ENCODE measurements at places on chromosomes 12 and 14.
A peak's percentile ranks its signal among the peaks of the same experiment; 100 is the strongest.

DNA sequence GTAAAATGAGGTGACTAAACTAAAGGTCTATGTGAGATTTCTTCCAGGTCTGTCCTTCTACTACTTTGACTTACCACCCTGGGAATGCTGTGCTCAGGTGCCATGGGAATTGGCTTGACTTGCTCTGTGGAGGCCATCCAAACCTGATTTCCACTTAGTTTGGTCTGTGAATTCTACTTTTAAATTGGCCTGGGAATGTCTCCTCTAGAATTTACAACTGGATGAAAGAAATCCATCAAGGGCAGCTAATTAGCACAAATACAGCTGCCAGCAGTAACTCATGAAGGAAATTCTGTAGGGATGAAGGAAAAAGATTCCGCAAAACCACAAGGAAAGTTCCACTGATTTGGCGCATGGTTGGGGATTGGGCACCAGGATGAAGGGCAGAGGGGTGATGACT is 31.7 kb upstream of the FRMD6 start:
- no peak for DNase-seq

DNA sequence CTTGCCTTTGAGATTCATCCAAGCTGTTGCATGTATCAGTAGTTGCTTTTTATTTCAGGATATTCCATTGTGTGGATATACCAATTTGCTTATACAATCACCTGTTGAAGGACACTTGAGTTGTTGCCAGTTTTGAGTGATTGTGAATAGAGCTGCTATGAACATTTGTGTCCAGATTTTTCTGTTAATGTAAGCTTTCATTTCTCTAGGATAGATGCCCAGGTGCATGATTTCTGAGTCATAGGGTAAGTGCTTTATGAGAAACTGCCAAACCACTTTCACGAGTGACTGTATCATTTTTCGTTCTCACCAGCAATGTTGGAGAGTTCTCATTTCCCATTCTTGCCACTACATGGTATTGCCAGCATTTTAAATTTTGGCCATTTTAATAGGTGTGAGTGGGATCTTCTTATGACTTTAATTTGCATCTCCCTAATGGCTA is 434.6 kb upstream of the RGS6 start:
- DNase-seq, result peak; percentile 47

- DNase-seq, result peak; percentile 21
Observed at GRCh38 chr14:44963775-44964380, 1.9 kb downstream of the TOGARAM1 start.

GRCh38 chr14:68908803-68909202 is 70.3 kb downstream of the ACTN1 start:
- no peak for DNase-seq

DNA sequence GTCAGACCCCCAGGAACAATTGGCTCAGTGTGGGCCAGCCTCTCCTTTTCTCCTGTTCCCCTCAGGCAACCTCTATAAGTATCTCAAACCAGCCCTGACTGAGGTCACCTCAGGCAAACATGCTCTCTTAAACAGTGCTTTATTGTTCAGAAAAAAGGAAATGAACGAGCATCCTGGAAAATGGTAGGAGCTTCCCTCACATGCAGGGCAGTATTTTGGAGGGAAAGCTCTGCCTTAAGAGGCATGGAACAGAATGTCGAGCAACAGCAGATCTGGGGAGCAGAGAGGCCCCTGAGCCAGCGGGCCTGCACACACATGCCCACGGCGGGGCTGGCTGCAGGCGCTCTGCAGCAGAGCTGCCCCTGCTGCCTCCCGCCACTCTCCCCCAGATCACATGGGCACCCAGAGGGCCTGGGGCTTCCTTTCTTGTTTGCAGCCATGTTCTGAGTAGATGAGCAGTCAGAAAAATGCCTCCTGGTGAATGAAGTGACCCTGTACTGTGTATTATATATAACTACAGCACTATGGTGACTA is 42.0 kb downstream of the MOK start:
- no peak for DNase-seq

GRCh38 chr14:39998114-39998513 is 565.9 kb upstream of the FBXO33 start:
- no peak for DNase-seq

GRCh38 chr12:80178846-80179245 is 79.5 kb downstream of the OTOGL start:
- no peak for DNase-seq

- DNase-seq, result no peak
Observed at GRCh38 chr12:113340061-113340460, 5.2 kb upstream of the SLC8B1 start.

DNA sequence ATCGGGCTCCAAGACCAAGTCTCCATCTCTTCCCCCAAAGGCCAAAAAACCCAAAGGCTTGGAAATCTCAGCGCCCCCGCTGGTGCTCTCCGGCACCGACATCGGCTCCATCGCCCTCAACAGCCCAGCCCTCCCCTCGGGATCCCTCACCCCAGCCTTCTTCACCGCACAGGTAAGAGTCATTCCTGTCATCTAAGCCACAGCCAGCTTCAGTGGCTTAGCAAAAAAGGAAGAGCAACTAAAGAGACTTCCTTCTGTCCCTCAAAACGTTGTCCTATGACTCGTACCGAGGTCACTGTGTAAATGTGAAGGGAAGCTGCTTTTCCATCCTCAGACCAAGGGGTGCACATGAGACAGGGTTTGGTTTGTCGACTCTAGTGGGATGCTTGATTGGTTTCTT is 53.4 kb downstream of the ELK3 start:
- DNase-seq, result peak; percentile 39

DNA sequence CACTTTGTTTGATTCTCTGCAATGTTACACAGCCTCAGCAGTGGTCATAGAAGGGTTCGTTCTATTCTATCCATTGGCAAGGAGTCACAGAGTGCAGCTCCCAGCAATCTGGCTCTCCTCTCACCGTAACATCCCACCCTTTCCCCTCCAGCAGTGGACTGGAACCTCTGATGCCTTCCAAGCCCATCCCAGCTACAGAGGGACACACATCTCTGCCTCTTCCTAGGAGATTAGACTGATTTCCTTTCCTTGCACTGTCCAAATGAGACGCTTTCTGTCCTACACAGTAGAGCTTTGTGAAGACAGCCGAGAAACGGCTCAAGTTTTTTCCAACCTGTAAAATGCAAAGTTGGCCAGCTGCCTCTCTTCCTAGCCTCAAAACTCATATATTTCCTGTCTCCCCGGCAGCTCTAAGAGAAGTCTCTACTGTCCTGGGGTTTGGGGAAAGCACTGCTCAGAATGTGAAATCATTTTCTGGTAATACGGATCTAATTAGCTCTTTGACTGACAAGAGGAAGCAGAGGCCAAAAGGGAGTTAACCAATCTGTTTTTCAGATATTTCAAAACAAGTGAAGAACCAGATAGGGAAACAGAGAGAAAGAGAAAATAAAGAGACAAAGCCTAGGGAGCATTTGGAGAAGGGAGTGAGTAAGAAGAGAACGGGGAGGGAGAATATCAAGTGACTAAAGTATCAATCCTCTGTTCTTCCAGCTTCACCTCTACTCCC is 516 bp downstream of the NINJ2 start:
- peak; percentile 25 for DNase-seq

DNA sequence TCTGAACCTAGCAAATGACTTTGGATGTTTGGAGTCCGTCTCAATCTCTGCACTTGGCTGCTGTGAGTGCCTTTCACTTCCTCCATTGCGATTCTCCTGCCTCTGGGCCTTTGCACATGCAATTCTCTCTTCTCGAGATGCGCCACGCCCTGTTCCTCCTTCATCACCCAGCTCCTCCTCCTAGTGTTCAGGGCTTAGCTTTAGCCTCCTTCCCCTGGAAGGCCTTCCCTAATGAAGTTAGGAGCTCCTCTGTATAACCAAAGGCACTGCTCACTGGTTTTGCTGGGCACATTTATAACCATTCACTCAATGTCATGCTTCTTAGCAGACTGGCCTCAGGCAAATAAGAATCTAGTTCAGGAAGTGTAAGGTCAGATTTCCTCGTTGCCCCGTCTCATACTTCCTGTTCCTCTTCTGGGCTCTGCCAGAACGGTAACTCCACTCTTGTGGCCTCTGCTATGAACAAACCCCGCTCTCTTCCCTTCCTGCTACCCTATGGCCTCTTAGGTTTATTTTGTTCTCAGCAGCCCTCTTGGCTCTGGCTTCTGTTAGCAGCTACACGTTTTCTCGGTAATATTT is 171.4 kb downstream of the CRADD start:
- no peak for DNase-seq

DNA sequence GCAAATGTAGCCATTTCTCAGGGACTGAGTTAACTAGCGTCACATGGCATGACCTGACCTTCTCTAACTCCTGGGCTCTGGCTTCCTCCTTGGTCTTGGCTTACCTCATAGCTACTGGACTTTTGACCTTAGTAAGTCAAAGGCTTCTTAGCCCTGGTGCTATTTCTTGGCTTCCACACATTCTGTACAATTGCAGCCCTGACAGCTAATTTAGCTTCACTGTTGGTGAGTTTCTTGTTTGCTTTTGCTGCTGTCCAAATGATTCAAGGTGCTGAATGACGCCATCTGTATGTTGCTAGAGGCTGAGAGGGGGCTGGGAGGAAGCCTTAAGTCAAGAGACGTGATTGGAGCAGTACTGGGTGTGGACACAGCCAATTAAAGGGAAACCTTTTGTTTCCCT is 202.7 kb downstream of the PRKD1 start:
- DNase-seq, result peak; percentile 98

GRCh38 chr14:54147758-54148157 is 191.1 kb upstream of the BMP4 start:
- no peak for DNase-seq

- no peak for DNase-seq
Observed at GRCh38 chr12:69130064-69130463, 109.3 kb upstream of the CPSF6 start.

DNA sequence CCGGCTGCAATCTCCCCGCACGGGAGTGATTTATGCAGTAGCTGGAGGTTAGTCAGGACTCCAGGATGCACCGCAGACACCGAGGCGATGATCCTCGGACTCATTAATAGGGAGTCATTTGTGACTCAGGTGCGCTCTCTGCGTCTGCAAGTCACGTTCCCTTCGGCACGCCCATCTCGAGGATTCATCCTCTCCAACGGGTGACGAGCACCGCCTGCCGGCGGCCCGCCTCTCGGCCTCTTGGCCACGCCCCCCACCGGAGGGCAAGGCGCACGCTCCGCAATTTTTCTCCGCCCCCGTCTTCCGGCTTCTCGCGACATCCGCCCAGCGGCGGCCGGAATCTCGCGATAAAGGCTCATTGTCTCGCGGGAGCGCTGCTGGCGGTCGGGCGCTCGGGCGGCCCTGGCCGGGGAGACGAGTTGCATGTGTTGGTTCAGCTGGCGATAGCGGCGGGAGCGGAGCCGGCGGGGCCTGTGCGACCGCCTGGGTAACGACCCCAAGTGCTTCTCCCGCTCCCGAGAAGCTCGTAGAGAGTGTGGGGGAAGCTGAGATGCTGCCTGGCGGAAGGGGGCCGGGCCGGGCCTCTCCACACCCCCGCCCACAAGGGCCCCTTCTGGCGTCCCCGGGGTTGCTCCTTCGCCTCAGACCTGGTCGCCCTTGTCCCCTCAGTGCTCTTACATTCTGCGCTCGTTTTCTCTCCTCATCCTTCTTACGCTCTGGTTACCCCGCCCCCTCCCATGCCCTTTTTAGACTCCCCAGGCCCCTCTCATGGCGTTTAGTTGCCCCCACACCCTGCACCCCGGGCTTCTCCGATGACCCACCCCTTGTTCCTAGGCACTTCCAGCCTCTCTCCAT is at the start of gene DENR:
TSS of gene DENR (plus strand) at position 361 of the 855 bp plus-strand sequence. CDS start 878 bp downstream, outside the sequence.
- peak; percentile 97 for DNase-seq

DNA sequence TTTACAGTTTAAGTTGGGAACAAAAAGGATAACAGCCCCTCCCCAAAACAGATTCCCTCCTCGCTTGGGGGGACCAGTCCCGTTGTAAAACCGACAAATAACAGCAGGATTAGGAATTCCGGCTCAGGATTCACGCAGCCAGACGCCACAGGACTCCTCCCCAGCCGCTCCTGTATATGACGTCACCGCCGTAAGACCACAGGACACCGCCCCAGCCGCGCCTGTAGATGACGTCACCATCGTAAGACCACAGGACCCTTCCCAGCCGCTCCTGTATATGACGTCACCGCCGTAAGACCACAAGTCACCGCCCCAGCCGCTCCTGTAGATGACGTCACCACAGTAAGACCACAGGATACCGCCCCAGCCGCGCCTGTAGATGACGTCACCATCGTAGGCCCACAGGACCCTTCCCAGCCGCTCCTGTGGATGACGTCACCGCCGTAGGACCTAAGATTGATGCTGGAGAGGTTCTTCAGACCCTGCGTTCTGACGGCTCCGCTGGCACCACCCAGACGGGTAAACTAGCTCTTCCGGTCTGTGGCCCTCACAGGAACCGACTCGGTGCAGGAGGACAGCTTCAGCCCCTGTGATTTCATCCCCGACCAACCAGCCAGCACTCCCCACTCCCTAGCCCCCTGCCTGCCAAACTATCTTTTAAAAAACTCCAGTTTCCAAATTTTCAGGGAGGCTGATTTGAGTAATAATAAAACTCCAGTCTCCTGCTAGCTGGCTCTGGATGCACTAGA is 43.9 kb upstream of the FBRSL1 start:
- peak; percentile 52 for DNase-seq

GRCh38 chr14:22536853-22537338 is 52.1 kb downstream of the DAD1 start:
- DNase-seq, result peak; percentile 95

DNA sequence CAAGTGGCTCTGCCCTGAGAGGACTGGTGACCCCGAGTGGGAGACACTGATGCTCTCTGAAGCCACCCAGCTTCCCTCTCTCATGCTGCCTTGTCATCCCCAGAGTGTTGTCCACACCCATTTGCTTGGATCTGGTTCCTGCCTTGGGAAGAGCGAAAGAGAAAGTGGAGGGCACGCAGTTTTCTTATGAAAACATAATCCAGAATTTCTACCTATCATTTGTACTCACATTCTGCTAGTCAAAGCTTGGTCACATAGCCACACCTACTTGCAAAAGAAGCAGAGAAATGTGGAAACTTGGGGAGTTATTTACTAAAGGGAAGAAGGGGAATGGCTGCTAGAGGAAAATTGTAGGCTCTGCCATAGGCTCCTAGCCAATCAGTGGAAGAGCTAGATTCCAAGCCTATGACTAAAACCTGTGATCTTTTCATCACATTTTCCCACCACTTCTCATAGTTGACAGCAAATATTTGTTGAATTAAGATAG is 326.3 kb downstream of the ZFP36L1 start:
- DNase-seq, result peak; percentile 98

DNA sequence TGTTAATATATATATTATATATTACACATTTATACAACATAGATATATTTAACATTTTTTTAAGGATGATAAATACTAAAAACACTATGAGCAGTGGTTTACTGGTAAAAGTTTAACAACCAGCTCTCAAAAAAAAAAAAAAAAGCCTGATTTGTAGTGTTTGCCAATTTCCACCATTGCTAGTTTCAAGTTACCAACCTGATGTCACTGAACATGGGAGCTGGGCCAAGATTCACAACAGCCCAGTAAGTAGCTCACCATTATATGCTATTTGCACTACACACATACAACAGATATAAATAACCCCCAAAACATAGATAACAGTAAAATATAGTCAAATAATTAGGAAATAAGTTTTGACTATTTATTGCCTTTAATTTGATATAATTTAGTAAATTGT is 28.9 kb upstream of the TMX1 start:
- DNase-seq, result peak; percentile 59

- DNase-seq, result no peak
Observed at GRCh38 chr12:7212678-7213077, 23.2 kb downstream of the PEX5 start.

Data from fibroblast of lung (primary cell).